ENCODE measurements at places on chromosomes 16 and 17.

DNA sequence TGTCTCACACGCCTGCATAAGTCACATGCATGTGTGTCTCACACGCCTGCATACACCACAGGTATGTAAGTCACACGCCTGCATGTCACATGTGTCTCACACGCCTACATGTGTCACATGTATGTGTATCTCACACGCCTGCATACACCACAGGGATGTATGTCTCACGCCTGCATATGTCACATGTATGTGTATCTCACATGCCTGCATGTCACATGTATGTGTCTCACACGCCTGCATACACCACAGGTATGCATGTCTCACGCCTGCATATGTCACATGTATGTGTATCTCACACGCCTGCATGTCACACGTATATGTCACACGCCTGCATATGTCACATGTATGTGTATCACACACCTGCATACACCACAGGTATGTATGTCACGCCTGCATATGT lies 13.8 kb upstream of the CDH15 start:
- no peak for DNase-seq

DNA sequence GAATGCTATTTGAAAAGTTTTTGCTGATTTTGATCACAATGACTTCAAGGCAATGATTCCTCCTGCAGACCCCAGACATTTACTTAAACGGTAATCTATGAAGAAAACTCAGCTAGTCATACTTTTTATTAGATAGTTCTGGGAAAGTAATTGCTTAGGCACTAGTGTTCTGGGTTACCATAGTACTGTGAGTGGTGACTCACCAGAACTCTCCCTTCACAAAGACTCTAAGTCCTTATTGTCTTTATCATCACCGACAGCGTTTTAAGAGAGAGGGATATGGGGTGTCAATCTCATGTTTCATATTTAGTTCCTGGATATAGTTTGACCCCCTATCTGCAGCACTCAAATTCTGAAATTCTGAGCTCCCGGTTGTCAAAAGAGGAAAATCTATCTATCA lies 43.0 kb upstream of the CDH8 start:
- DNase-seq: no peak

GRCh38 chr16:67482233-67482924 lies 968 bp downstream of the AGRP start:
- no peak for DNase-seq

DNA sequence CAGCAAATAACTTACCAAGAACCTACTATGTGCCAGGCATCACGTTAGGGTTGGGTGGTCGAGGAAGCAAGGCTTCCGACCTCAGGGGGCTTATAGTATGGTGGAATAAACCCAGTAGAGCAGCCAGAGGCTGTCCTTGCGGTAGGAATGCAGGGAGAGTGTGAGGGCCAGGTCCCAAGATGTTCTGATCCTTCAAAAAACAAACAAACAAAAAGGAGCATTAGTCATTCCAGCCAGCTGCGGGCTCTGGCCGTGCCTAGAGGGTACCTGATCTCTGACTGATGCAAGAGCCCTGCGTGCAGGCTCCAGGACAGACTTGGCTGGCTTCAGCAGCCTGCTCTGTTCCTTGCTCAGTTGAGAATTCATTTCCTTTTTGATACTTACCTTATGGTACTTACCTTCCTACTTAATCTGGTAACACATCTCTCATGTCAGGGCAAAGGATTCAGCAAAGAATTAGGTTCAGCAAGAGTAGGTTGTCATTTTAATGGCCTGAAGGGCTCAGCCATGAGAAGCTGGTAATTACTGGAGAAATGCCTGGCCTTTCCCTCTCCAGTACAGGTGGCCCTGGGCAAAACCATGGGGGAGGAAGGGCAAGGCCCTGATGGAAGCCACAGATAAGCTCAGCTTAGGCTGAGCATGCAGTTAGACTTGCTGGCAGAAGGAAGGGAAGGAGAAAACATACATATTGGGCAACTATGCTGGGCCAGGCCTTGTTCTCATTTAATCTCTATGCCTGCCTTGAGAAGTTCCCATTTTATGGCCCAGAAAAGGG lies 18.4 kb downstream of the CYB5D2 start:
- DNase-seq: no peak

DNA sequence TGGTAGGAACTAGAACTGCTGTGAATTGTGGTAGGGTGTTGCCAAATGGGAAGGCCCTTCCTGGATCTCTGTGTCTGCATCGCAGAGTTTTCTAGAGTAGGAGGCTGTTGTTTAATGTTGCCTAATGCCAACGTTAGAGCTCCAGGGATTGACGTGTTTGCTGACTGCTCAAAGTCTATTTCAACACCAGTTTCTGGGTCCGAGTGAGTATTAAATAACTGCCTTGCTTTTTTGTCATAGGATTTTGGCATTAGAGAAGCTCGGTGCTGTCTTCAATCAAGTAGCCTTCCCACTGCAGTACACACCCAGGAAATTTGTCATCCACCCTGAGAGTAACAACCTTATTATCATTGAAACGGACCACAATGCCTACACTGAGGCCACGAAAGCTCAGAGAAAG lies 40.0 kb downstream of the SF3B3 start:
- DNase-seq: no peak

DNA sequence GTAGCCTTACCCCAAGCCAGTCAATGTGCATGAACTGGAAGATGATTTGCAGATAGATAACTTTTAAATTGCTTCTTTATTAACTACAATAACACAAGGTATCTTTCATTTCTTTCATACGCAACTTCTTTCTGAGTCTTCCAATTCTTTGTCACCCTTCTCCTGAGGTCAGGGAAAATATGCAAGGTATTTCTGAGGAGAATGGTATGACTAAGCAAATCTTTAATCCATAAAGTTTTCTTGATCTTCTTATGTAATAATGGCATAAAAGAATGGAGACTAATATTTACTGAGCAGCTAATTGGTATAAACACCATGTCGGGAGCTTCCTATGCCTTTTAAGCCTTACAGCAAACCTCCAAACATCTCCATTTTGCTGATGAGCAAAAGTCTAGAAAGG lies 438.9 kb downstream of the KCNJ2 start:
- DNase-seq: no peak

- no peak for DNase-seq
Measured at GRCh38 chr17:65017207-65017774, 39.2 kb downstream of the GNA13 start.

- DNase-seq: no peak
Measured at GRCh38 chr16:68948230-68948910, 105.0 kb downstream of the TANGO6 start.

DNA sequence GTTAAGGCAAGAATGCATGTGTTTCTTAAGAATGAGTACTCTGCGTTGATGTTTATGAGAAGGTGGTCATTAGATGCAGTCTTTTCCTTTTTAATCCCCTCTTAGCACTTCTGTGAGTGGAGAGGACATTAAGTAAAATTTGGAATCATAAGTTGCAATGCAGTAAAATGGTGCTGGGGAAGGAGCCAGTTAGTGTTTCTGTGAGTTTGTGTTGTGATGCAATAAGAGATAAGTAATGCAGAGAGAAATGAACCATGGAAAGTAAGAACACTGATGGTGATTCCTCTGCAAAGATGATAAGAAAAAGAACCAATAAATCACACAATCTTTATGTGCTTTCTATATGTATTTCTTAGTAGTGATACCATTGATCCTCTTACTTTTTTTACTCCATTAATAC lies 20.0 kb downstream of the ABHD15 start:
- no peak for DNase-seq

DNA sequence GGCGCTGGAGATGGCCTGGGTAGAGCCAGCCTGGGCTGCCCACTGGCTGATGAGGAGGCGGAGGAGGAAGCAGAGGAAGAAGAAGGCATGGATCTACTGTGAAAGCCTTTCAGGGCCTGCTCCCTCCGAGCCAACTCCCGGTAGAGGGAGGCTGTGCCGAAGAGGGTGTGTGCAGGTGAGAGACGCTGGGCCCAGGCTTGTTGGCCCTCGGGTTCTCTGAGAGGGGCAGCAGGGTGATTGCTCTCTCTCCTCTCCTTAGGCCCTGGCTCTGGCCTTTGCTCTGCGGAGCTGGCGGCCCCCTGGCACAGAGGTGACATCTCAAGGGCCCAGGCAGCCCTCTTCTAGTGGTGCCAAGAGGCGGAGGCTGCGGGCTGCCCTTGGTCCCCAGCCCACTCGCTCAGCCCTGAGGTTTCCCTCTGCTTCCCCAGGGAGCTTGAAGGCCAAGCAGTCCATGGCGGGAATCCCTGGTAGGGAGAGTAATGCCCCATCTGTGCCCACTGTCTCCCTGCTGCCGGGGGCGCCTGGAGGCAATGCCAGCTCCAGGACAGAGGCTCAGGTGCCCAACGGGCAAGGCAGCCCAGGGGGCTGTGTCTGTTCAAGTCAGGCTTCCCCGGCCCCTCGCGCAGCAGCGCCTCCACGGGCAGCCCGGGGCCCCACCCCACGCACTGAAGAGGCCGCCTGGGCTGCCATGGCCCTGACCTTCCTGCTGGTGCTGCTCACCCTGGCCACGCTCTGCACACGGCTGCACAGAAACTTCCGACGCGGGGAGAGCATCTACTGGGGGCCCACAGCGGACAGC lies 3.6 kb downstream of the TP53I13 start:
- DNase-seq: peak; percentile 24

DNA sequence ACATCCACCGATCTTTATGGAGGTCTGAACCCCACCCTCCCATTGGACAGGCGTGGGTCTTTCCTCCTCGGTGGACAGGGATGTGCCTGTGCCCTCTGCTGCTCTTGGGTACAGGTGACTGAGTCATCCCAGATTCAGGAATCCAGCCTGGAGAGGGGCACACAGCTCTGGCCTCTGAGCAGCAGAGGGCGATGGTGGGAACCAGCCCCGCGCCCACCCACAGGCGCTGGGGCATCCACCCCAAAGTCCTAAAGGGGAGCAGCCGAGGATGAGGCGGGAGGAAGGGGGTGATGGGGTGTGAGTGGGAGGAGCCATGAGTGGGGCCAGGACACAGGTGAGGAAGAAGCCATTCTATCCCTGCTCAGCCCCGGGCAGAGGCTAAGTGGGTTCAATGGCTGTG lies 35.0 kb downstream of the ENGASE start:
- DNase-seq: no peak

DNA sequence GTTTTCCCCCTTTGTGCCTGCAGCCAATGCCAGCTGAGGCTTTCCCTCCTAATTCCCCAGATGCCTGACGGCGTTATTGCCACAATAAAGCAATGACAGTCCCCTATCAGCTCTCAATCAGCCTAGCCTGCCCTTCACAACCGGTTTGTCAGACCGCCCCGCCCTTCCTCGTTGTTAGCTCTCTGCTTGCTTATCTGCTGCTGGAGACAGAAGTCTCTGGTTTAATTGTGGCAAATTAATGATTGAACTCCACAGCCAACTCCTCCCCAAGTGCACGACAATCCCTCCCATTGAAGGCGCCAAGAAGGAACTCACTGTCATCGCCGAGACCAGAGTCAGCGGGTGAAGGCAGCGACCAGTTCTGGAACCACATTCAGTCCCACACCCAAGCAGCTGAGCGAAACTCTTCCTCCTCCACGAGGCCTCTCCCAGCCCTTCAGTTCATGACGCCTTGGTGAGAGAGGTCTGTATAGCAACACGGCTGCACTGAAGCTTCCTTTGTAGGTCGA lies 474.4 kb downstream of the SLC39A11 start:
- DNase-seq: no peak

DNA sequence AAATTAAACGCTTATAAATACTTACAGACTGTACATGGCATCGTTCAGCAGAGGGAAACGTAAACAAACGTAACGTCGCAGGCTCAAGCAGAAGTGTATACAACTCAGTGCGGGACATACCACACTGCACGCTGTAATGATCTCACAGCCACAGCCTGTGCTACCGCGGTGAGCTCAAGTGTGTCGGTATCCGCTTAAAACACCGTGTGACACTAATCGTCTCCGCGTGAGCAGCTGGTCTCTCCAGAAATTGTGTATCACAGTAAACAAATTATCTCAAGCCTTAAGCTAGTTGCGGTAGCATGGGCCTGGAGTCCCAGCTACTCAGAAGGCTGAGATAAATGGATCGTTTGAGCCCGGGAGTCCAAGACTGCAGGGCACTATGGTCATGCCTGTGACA lies 115.3 kb downstream of the ANKRD11 start:
- no peak for DNase-seq

DNA sequence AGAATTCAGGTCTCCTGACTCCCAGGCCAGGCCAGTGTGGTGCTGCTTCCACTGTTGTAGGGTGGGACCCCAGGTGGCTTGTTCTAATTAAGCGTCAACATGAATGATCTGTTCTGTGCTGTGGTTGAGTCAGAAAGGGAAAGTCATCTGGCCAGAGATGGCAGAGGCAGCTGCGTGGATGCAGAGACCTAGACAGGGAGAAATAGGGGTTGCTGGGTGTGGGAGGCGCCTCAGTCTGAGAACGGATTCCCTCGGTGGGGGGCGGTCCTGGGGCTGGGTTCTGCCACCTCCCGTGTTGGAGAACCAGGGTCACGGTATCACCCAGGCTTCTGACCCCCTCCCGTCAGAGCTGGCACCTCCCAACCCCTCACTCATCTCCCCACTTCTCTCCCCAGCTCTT lies 5.6 kb downstream of the FBRS start:
- peak; percentile 64 for DNase-seq

DNA sequence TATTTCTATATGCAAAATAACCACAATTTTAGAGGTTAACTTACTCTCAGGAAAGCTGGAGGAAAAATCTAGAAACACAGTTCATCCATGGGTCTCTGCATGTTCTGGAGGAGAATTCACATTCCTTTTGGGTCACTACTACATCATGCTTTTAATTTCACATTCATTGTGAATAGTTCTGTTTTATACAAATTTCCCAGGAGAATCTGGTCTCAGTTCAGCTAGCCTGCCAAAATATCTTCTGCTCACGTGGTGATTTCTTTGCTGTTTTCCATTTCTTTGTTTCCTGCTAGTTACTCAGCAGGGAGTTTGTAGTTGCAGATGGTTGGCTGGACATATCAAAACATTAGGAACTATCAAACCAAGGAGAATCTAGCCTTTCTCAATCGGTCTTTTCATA lies at the start of gene ABCA9:
Gene ABCA9 (minus strand): TSS at position 106 of the 400 bp plus-strand sequence. CDS start 9,801 bp downstream, outside the sequence.
- no peak for DNase-seq

- DNase-seq: peak; percentile 59
Measured at GRCh38 chr17:49031965-49032928, 35.1 kb downstream of the IGF2BP1 start.

- no peak for DNase-seq
Measured at GRCh38 chr17:6072157-6072556, 2.0 kb downstream of the WSCD1 start.

DNA sequence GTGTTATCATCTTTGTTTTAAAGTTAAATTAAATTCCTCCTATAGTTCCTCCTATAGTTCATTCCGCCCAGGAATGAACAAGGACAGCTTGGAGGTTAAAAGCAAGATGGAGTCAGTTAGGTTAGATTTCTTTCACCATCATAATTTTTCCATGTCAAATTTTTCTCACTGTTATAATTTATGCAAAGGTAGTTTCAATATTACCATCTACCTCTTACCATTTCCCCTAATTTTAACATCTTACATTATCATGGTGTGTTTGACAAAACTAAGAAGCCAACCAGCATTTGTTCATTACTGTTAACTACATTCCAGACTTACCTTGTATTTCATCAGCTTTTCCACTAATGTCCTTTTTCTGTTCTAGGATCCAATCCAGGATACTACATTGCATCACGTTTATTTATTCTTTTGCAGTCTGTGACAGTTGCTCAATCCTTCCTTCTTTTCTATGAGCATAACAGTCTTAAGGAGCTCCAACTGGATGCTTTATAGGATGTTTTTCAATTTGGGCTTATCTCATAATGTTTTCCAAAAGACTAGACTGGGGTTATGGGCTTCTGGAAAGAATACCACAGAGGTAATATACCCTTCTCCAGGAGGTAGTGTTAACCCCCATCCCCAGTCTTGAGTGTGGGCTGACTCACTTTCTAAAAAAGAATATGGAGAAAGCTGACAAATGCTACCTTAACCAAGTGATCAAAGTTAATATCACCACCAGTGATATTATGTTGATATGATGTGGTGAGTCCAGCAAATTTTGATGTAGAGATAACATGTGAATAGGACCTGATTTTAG lies 158.5 kb downstream of the PPM1E start:
- DNase-seq: no peak

Measured in head of caudate nucleus (tissue), 42 donors.